Renal pelvis (tissue), 12 donors: ENCODE measurements at places on chromosomes 7 and 10. TPM values are rescaled to one million over a fixed set of nuclear protein-coding genes. Genes with fewer than 3 reads are reported as not detected.

- DNase-seq = peak; percentile 79
These were observed 19.4 kb downstream of the ZMIZ2 start for GRCh38 chr7:44767912-44768627.

- no peak for DNase-seq
These were observed 11.2 kb upstream of the ZNF485 start for GRCh38 chr10:43594944-43595589.

- no peak for DNase-seq
These were observed 27.8 kb downstream of the GSDME start for GRCh38 chr7:24729365-24730017.

DNA sequence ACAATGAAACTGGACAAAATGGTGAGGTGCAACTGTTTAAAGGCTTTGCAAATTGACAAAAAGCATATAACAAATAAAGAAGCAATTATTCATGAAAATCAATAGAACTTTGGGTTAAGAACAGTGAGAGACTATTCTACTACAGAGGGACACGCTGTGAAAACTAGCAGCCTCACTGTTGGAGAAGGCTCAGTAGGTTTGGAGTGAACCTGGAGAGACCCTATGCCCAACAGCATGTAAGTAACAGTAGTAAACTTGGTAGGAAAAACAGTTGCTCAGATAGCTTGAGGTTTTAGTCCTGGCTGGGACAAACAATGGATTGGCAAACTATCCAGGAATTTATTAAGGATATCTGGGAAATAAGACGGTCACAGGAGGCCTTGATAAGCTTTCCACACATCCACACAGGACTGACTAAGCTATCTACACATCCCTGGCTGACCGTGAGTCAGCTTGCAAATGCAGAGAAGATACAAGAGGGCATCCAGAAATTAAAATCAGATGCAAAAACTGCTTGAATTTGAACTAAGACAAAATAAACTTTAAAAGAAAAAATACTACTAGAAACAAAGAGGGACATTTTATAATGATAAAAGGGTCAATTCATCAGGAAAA is 15.9 kb downstream of the FAM149B1 start:
- no peak for DNase-seq

DNA sequence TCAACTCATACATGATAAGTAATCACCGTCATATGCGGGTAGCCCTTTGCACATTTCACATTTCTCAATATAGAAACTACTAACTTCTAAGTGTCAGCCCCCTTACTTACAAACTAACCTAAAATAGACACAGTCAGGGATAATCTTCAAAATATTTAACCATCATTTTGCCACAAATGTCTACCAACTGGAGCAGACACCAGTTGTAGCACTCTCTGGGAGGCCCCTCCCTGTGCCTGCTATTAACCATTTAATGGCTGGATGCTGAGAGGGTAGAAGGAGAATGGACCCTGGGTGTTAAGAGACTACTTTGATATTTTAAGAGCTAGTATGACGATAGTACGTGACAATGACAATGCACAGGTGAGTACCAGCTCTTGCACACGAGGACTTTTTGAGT is 116.4 kb downstream of the SORBS1 start:
- DNase-seq = no peak

DNA sequence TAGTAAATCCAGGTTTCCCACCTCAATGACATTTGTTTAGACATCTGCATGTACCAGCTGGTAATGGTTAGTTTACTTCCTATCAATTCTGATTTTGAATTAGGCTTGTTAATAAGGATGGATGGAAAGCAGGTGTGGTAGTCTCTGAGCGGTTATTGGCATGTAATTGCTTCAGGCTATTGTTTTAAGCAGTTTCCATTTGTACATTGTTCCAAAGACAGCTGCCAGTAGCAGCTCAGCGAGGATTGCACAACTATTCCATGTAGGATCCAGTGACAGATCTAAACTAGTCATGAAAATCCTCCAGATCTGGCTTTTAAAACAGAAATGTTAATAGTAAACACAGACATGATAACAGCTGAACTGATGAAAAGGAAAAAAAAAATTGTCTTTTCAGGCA is 436.0 kb upstream of the ADARB2 start:
- no peak for DNase-seq

DNA sequence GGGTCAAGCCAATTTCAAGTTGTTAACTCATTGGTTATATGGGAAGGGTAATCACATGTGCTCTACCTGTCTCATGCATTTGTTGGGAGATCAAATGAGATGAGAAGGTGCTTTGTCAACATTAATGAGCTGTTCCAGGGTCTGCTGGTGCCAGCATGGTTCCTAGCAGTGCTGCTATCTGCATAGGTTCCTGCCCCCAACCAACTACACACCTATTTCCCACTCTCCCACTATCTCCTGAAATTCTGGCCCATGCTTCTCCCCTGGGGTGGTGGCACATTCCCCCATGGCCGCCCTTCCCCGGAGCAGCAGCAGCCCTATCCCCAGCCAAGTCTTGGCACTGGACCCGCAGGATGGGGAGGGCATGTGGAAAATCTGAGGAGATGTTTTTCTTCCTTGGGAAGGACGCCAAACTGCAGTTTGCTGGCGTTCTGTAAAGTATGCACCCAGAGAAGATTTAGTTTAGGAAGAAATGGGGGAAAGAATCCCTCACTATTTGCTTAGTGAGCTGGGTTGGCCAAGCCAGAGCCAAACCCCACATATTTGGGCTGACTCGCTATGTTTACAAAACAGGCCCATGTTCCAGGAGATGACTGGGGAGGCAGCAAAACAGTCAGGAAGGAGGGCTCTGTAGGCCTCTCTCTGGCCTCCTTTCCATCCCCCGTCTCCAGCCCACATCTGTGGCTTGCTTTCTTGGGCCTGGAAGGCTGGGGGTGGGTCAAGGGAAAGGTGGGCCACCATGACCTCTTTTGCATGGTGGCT is 42.5 kb downstream of the PPP1R3C start:
- no peak for DNase-seq

The ITGB8 gene
- polyA plus RNA-seq = 31.5 TPM

The PRF1 gene
- 0.41 TPM for polyA plus RNA-seq

The UNCX gene
- polyA plus RNA-seq = 7.5 TPM
